ENCODE measurements at places on chromosomes 11 and 22. TPM values are rescaled to one million over a fixed set of nuclear protein-coding genes. Genes with fewer than 3 reads are reported as not detected.

MFNG gene
- total RNA-seq: 3.0 TPM

KCTD17 gene
- total RNA-seq: 26.3 TPM

BANF1 gene
- 502 TPM for total RNA-seq

APOBEC3H gene
- total RNA-seq: 0.38 TPM

CRYBA4 gene
- total RNA-seq: not detected

DCHS1 gene
- total RNA-seq: 0.12 TPM

ANO1 gene
- total RNA-seq: 1.1 TPM

ACR gene
- total RNA-seq: not detected

OR10A6 gene
- total RNA-seq: not detected

GLYATL2 gene
- not detected for total RNA-seq

ALKBH8 gene
- 8.2 TPM for total RNA-seq

RPS3 gene
- total RNA-seq: 3,374 TPM

PPP2R5B gene
- total RNA-seq: 5.5 TPM

CD248 gene
- not detected for total RNA-seq

C2CD3 gene
- 19.1 TPM for total RNA-seq
